Occipital lobe (tissue), 3 donors: ENCODE measurements at places on chromosomes 16 and 17.

DNA sequence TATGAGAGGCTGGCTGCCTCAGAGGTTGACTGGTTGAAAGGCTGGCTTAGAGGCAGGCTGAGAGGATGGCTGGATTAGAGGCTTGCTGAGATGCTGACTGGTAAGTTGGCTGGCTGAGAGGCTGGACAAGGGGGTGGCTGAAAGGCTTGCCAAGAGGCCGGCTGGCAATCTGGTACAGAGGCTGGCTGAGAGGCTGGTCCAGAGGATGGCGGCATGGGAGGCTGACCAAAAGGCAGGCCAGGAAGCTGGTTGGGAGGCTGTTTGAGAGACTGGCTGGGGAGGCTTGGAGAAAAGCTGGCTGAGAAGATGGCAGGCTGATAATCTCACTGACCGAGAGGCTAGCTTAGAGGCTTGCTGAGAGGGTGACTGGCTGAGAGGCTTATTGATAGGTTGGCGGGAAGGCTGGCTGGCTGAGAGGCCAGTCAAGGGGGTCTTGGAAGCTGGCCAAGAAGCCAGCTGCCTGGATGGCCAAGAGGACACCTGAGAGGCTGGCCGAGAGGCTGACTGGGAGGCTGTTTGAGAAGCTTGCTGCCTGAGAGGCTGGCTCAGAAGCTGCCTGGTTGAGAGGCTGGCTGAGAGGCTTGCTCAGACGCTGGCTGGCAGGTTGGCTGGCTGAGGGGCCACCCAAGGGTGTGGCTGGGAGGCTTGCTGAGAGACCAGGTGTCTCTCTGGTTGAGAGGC, 34.2 kb upstream of the ACSM2B start:
- DNase-seq, result no peak

DNA sequence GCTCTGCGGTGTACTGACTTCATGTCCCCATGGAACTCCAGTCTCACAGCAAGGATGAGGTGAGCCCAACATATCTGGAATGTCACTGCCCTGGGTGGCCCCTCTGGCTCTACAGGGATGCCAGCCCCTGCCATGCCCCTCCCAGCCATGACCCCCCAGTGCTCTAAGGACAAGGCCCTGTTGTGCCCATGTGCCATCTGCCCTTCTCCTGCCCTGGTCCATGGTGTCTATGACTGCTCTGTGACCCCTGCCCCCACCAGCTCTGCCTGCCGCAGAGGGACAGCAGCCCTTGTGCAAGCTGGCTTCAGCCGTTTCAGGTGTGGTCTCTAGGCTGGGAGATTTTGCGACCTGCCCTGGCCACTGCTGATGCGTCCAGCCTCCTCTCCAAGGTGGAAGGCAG, 40.3 kb downstream of the TK2 start:
- DNase-seq, result no peak

GRCh38 chr16:15975172-15975571, 25.8 kb downstream of the ABCC1 start:
- no peak for DNase-seq

DNA sequence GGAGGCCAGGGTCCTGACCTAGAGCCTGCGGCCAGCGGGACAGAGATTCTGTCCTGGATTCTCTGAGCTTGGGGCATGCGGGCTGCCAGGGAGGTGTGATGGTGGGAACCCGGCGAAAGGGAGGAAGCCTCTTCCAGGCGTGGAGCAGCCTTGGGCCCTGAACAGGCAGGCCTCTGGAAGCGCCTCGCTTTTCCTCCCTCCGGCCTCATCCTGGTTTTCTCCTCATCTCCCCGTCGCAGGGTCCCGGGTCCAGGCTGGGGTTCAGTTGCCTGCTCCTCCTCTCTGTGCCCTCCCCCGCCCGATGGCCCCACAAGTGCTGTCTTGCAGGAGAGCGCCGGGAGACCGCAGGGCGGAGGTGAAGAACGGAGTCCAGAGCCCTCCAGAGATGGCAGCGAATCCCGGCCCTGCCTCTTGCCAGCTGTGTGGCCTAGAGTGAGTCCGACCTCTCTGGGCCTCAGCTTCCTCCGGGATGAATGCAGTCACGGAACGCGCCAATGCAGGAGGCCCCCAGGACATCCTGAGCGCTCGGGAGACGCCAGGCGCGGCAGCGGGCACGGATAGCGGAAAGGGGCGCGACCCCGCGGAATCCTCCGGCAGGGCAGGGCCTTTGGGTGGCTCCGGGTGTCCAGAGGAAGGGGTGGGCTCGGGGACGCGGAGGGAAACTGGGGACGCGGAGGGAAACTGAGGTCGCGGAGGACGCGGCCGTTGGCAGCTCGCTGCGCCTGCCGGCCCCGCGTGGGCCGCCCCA, 553 bp upstream of the RAB11FIP4 start:
- no peak for DNase-seq

GRCh38 chr16:48201515-48202201, 42.4 kb upstream of the LONP2 start:
- DNase-seq, result no peak

GRCh38 chr17:79203657-79204056, 129.0 kb downstream of the ENGASE start:
- DNase-seq, result no peak

GRCh38 chr16:21645261-21645721, 7.1 kb downstream of the IGSF6 start:
- no peak for DNase-seq

DNA sequence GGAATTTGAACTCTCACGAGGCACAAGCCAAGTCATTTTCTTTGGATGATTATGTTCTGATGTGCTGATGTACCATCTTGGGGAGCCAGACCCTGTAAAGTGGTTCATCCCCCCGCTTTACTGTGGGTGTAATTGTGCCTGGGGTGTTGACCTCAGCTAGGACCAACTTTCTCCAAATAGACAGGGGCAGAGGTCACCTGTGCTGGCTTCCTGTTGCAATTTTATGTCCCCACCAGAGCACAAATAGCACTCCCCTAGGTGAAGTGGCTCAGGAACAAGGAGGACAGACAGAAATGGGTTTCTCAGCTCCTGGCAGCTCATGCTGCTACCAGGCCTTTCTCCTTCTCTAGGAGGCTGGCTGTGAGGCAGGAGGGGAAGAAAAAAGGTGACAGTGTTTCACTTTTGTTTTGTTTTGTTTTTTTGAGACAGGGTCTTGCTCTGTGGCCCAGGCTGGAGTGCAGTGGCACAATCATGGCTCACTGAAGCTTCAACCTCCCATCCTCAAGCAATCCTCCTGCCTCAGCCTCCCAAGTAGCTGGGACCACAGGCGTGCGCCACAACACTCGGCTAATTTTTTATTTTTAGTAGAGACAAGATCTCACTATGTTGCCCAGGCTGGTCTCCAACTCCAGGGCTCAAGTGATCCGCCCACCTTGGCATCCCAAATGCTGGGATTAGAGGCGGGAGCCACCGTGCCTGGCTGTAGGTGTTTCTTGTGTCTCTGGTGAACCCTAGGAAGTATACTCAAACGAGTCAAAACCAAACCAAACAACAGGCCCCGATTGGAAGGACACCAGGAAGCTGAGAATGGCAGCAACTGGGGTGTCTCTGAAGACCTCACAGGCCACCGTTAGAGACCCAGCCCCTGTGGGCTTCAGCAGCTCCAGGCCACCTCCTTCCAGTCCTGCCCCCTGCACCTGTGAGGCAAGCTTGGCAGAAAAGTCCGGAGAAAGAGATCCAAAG, 32.5 kb upstream of the WFIKKN2 start:
- no peak for DNase-seq

- DNase-seq, result no peak
Measured at GRCh38 chr17:3926860-3927627, 10.8 kb upstream of the P2RX1 start.

GRCh38 chr17:41037853-41038350, 3.2 kb upstream of the KRTAP1-3 start:
- no peak for DNase-seq

- DNase-seq, result no peak
Measured at GRCh38 chr17:41446806-41447205, 6.0 kb upstream of the KRT38 start.

DNA sequence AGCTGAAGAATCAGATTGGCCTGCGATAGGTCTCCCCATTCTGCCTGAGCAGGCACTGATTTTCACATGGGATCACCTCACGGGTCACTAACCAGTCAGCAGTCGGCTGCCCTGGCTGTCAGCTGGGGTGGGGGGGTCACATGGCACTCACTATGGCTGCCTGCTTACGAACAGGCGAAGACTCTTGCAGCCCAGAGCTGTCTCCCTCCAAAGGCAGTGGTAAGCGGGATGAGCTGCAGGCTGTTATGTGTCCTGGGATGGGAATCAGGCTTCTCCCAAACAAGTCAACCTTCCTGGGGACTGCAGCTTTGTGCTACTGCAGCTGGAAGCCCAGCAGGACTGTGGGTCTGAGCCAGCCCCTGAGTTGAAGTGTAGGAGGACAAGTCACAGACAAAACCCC, 29.0 kb upstream of the ADORA2B start:
- DNase-seq, result no peak

GRCh38 chr17:8227238-8227581, 16.8 kb upstream of the AURKB start:
- DNase-seq, result no peak

DNA sequence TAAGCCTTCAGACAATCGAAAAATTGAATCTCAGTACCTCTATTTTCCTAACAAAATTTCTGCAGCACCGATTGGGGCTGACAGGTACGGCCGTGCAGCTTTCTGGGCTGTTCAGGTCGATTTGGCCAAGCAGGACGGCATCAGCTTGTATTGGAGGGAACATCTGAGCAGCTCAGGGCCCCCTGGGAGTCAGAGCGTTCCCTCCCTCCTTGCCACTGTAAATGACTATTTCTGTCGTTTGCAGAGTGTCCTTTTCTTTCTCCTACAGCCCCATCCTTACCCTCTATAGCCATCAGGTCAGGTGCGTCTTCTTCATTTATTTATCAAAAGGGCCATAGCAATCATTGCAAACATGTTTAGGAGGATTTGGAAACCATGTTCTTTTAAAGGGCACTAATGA, 731.1 kb downstream of the WWOX start:
- no peak for DNase-seq

DNA sequence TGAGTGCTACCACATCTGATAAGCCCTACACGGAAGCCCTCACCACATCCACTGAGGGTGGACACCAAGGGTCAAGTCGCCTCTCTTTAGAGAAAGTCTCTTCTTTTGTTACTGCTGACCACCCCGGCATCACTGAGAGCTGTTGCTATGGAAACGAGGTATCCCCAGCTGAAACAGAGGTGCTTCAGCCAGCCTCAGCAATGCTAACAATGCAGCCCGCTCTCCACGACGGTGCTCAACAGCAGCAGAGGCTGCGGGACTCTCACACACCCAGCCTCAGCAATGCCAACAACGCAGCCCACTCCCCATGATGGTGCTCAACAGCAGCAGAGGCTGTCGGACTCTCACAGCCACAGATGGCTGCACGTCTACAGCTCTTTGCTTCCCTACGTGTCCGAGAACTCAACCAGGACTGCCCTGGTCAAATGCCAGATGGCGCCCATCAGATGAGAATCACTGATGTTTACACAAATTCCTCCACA, 41.4 kb downstream of the VPS53 start:
- no peak for DNase-seq

GRCh38 chr16:66678337-66678736, 18.2 kb downstream of the CMTM4 start:
- DNase-seq, result no peak

- no peak for DNase-seq
Measured at GRCh38 chr17:33125552-33125950, 133.9 kb downstream of the SPACA3 start.

GRCh38 chr16:28556914-28557320, 3.2 kb downstream of the SGF29 start:
- DNase-seq, result no peak

GRCh38 chr16:56234737-56235136, 43.4 kb downstream of the GNAO1 start:
- DNase-seq, result no peak

- DNase-seq, result no peak
Measured at GRCh38 chr16:67250045-67250327, 1.2 kb downstream of the SLC9A5 start.

DNA sequence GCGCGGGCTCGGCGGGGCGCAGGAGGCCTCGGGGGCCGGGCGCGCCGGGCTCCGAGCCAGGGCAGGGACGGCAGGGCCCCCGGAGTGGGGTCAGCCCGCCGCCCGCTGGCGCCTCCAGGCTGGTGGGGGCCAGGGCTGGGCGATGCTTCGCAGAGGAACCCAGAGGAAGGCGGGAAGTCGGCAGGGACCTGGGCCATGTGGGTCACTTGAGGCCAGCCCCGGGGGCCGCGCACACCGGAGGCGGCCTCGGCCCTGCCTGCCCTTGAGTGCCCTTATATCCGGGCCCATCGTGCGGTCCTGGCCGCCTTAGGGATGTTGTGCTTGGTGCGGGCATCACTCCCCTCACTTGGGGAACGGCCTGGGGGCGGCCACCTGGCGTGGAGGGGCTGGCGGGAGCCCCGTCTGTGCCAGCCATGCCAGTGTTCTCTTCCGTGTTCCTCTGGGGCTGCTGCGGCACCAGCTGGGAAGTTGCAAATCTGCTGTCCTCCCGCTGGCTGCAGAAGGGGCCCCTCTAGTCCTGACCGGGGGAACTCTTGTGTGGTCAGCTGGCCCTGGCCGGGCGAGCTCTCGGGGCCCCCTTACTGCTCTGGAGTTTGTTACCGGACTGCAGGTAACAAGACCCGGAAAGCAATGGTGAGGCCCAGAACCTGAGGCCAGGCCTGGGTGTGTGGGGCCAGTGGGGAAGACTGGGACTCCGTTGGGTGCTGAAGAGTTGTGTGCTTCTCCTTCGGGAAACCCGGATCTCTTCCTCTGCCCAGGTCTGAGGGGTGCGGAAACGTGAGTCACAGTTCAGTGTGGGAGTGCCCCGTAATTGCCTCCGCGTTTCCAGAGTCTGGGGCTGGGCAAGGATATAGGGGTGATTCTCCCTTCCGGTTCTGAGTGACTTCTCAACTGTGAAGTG, 849 bp downstream of the CAPN15 start:
- no peak for DNase-seq

- DNase-seq, result no peak
Measured at GRCh38 chr17:61454381-61455323, 2.4 kb downstream of the TBX4 start.

DNA sequence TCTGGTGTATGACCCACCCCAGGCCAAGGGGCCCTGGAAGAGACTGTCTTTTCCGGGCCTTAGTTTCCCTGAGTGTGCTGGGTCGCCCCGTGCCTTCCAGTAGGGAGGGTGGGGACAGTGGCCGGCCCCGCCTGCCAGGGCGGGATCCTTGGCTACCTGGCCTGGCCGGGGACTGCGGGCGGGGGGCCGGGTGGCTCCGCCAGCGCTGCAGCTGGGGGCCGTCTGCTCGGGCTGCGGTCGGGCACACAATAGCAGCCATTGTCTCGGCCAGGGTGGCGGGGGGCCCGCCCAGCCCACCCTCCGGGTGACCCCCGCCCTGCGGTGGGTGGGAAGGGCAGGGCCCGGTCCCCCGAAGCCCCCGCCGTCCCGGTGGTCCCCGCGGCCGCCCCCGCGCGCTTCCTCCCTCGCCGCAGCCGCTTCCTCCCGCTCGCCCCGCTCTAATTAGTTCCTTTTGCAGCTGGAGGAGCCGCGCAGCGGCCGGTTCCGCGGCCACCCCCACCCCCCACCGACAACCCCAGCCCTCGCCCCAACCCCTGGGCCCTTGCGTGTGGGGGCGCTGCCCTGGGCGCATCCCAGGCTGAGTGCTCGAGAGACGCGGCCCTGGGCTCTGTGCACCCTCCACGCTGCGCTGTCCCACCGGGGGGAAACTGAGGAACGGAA, 11.6 kb downstream of the GLIS2 start:
- DNase-seq, result no peak
